HTR-8/SVneo (cell line): ENCODE measurements at places on chromosomes 13 and 19.

DNA sequence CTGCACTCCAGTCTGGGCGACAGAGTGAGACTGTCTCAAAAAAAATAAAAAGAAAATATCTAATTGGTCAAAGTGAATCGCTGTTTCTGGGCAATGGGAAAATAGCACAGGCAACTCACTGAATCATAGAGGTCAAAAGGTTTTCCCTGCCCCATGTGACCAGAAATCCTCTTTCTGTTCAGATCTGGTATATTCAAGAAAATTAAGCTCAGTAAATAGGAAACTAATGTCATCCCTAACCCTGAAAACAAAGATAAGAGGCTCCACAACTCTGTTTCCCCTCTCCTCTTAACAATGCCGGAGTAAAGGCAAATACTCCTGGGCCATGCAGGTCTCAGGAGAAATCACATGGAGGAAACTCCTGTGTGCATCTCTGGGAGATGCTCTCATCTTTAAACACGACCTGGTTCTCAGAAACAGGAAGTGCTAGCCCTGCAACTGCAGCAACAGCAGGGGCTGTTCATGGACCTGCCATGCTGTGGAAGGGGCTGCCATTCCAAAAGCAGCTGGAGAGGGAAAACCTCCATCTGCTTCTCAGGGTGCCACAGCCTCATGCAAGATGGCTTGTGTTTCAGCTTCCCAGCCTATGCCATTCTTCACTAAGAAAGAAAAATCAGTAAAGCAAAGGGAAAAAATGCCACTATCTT lies 47.5 kb upstream of the SLC7A9 start:
- DNase-seq, result no peak

GRCh38 chr13:27644302-27644701 lies 22.6 kb downstream of the POLR1D start:
- no peak for DNase-seq

DNA sequence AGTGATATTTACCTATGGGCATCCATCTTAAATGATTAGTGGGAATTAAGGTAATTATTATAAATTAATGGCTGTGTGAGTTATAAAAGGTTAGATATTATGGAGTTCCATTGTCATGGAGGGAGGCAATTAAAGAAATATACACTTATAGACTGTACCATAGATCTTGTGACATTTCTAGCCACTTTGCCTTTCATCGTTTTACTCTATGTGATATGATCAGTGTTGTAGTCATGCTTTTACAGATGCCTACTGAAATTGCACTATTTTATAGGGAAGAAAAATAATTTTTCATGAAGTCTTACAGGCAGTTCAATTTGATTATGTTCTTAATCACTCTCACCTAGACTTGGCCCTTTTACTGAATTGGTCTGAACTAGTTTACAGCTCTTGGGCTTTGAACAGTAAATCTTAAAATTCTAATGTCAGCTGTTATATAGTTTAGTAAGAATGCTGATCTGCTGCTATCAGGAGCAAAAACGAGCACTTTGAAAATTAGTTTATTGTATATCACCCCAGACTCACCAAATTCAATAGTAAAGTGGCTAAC lies 301.2 kb downstream of the GPC6 start:
- no peak for DNase-seq

- no peak for DNase-seq
Measured at GRCh38 chr19:28482221-28482620, 730.7 kb downstream of the UQCRFS1 start.

- no peak for DNase-seq
Measured at GRCh38 chr19:2633693-2634075, 68.8 kb downstream of the GNG7 start.

- no peak for DNase-seq
Measured at GRCh38 chr13:34322014-34322742, 504.2 kb downstream of the RFC3 start.

DNA sequence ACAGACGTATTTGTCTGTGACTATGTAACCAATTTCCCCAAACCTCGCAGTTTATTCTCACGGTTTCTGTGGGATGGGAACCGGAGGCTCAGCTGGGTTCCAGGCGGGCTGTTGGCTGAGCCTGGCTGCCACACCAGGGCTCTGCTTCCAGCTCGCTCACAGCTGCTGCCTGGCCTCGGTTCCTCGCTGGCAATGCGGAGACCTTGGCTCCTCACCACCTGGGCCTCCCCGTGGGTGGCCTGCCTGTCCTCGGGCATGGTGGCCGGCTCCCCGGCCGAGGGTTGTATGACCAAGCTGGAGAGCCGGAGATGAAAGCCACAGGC lies 218.9 kb upstream of the MAB21L1 start:
- DNase-seq, result no peak

DNA sequence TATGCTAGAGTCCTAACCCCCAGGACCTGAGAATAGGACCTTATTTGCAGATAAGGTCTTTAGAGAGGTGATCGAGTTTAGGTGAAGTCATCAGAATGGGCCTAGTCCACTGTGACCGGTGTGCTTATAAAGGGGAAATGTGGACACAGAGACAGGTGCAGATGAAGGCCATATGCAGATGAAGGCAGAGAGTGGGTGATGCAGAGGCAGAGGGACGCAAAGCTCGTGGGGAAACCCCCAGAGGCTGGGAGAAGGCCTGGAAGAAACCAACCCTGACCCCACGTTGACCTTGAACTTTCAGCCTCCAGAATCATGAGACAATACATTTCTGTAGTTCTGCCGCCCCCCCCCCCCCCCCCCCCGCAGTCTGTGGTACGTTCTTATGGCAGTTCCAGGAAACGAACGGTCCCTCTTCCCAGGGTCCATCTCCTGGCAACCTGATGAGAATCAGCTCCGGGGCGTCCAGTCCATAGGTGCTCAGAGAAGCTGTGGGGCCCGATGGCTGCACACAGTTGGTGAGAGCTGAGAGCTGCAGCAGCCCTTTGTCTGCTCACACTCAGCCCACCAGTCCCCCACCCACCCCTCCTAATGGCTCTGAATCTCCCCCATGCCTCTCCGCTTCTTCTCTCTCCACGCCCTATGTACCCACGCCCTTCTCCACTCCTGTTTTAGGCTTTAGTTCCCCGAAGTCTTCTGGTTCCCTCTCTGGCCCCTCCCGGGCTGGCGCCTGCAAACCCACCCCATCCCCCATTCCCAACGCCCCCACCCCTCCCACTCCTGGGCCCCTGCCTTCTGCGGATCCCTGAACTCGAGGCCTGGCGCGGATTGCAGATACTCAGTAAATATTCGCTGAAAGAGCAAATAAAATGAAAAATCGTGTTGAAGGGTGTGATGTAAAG lies 218.3 kb upstream of the MAB21L1 start:
- no peak for DNase-seq

DNA sequence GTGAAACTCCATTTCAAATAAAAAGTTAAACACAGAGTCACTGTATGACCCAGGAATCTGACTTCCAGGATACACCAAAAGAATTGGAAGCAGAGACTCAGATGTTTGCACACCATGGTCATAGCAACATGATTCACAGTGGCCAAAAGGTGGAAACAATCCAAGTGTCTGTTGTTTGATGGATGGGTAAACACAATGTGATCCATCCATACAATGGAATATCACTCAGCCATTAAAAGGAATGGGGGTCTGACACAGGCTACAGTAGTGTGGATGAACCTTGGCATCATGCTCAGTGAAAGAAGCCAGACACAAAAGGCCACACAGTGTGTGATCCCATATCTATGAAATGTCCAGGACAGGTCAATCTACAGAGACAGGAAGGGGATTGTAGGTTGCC lies 174.3 kb downstream of the PTPRS start:
- no peak for DNase-seq

GRCh38 chr13:29165840-29166239 lies 345.7 kb downstream of the MTUS2 start:
- no peak for DNase-seq

DNA sequence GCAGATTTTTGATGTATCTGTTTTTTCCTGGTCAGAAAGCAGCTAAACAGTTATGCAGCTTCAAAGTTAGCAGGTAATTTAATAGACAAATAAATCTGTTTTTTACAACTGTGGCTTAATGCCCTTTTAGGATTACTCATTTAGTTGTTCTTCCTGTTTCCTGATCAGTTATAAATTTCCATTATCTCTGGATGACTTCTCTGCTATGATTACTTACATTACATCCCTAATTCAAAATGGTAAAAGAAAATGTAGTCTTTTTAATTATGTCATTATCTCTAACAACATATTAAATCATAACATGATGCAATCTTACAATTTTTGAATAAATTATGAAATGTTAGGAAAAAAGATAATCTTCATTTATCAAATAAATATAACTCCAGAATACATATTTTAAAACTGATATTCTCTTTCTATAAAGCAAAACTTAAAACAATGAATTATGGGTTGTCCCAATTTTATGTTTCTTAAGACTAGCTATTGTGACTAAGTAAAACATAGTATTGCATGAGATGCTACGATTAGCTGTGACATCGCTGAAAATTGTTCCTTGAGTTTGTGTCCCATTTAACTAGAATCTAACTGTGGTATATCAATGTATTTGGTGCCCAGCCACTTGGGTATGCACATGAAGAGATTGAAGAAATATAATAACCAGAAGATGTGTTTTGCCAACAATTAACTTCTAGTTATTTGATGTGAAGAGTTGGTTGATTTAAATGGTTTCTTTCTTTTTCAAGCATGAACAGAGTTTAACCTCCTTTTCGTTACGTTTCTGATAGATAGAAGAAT lies 605.3 kb upstream of the SPRY2 start:
- DNase-seq, result no peak
